ENCODE measurements at places on chromosomes 1 and 21. TPM values are rescaled to one million over a fixed set of nuclear protein-coding genes. Genes with fewer than 3 reads are reported as not detected.

GRCh38 chr1:155185783-155186066 is 12.1 kb downstream of the TRIM46 start:
- no peak for DNase-seq
- no peak overlapping the region for H3K4me3 ChIP-seq
- H3K36me3 ChIP-seq = peaks cover 15% of the 10 kb centered on the region

- H3K36me3 ChIP-seq = peaks cover 3% of the 10 kb centered on the region
- H3K27me3 ChIP-seq = no peaks in the 10 kb centered on the region
- H3K27ac ChIP-seq = no peak overlapping the region
- peaks cover 30% of the 10 kb centered on the region for H3K4me1 ChIP-seq
- no peak overlapping the region for H3K4me3 ChIP-seq
- DNase-seq = no peak
These were observed 120.6 kb downstream of the PTBP2 start for GRCh38 chr1:96842215-96842614.

LCE2B gene
- not detected for total RNA-seq

SLC25A34 gene
- total RNA-seq = 6.0 TPM

RBM11 gene
- 7.4 TPM for total RNA-seq

Measured in progenitor cell of endocrine pancreas (in vitro differentiated cells).